ENCODE measurements at places on chromosomes 12 and 14.

GRCh38 chr14:66662374-66662773 is 154.4 kb downstream of the GPHN start:
- DNase-seq, result no peak

- no peak for DNase-seq
Observed at GRCh38 chr14:72742118-72742837, 151.6 kb downstream of the DPF3 start.

DNA sequence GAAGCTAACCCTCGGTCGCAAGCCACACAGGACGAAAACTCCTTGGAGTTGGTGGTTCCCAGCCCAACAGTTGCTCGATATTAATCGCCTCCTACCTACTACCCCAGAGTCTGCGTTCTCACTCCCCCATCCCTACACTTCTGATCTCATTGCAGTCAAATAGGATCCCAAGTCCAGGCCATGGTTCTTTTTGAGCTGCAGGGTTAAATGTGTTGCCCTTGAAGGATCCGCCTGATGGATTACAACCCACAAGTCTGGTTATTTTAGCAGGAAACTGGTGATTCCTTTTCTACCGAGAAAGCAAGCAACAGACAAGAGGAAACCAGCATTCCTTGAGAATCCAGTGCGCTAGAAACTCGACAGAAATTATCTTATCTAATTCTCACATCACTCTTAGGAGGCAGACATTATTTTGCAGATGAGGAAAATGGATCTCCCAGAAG is 785 bp upstream of the NIN start:
- no peak for DNase-seq

DNA sequence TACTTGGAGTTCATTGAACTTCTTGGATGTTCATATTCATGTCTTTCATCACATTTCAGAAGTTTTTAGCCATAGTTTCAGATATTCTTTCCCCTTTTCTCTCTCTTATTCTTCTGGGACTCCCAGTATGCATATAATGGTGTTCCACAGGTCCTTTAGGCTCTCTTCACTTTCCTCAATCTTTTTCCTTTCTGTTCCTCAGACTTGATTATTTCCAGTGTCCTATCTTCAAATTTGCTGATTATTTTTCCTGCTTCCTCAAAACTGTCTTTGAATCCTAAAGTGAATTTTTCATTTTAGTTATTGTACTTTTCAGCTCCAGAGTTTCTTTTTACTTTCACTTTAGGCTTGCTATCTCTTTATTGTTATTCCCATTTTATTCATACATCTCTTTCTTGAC is 8.8 kb upstream of the ZFP36L1 start:
- DNase-seq, result no peak

DNA sequence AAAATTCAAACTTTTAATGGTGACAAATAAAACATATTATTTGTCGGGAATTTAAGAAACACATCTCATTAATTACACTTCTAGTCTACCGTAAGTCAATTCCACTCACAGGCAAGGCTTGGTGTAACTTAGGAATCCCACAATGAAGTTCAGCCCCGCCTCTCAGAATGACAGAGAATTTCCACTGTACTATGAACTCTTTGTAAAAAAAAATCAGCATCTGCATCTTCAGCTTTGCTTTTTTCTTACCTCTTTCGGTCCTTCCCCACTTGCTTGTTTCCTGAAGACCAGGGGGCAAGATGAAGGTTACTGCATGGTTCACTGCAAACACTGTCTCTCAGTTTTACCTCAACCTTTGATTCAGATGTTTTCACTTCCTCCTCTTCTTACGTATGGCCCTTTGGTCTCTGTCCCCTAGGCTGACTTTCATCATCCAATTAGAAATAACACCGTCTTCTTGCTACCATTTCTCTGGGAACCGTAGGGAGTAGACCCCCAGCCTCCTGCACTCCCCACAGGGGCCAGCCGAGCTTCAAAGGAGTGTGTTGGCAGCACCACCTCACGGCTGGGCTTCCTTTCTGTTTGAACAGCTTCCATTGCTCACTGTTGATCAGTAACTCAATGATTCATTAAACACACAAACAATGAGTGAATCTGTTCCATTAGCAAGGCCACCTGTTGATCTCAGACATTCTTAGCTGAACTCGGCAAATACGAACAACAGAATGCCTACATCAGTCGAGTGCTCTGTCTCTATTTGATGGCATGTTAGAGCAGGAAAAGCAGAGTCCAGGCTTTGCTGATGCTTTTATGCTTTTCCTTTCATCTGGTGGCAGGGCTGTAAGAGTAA is 343.0 kb downstream of the BMP4 start:
- DNase-seq, result no peak

DNA sequence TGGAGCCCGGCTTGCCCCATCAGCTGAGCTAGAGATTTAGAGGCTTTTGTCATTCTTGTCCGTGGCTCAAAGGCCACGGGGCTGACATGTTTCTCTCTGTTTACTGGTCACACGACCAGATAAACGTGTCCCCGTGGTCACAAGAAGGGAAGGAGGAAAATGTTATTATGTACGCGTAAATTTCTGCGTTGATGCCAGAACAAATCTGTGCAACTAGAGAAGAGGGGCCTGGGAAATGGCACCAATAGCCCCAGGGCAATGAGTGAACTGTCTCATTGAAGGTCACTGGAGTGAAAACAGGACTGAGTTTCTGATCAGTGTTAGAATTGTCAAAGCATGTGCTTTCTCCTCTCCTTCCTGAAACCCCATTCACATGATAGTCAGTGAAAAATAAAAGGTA is 25.3 kb downstream of the OAS2 start:
- DNase-seq, result no peak

- DNase-seq, result no peak
Observed at GRCh38 chr14:47442211-47442610, 233.2 kb downstream of the MDGA2 start.

GRCh38 chr12:95918194-95918993 is 24.0 kb downstream of the CCDC38 start:
- DNase-seq, result no peak

DNA sequence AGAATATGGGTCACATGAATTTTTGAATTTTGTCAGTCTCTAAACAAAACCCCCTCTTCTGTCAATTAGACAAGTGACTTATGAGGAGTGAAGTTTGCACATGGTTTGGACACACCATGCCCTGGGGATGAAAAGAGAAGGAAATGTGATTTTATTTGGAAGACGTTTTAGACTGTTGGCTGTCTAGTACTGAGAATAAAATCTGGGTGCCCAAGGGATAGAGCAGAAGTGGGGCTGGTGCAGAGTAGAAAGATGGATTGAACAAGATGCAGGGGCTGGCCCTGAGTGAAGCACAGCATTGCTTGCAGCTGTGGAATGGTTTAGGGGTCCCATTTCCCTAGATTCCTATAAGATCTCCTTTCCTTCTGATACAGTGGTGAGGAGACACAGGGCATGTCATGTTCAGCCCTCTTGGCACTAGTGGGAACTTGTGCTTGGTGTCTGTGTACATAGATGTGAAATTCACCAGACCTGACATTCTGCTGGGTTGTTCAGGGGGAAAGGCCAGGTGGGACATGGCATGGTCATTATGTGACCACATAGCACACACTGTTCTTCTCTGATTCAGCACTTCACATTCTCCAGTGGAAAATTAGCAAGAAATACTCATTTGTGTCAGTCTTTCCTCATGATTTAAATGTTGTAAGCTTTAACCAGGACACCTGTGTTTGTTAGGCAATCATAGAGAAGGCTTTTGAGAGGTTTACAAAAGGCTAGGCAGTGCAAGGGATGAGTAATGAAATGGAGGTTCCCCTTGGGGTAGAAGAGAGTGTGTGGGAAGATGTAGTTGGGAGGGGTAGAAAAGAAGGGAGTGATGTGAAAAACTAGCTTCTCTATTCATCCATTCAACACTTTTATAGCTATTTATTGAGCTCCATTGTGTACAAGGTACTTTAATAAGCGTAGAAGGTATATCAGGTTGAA is 202.3 kb upstream of the IGF1 start:
- no peak for DNase-seq

Measured in stimulated activated CD8-positive, alpha-beta memory T cell treated with anti-CD3 and anti-CD28 coated beads, Interleukin-15, amount 100 ng/mL, for 1 hour (primary cell).